GM20000 (cell line): ENCODE measurements at places on chromosomes 12 and 14.
A peak's percentile ranks its signal among the peaks of the same experiment; 100 is the strongest.

- DNase-seq: no peak
These were observed 18.1 kb downstream of the RFC5 start for GRCh38 chr12:118034429-118035189.

GRCh38 chr14:92926180-92926845 is 3.4 kb downstream of the CHGA start:
- no peak for DNase-seq

DNA sequence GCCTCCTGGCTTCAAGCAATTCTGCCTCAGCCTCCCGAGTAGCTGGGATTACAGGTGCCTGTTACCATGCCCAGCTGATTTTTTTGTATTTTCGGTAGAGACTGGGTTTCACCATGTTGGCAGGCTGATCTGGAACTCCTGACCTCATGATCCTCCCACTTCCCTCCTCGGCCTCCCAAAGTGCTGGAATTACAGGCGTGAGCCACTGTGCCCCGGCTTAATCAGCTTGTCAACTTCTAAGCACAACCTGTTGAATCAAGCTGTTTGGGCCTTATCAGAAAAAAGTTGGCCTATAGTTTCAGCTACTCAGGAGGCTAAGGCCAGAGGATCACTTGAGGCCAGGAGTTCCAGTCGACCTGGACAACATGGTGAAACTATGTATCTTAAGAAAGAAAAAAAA is 7.9 kb downstream of the MARK3 start:
- DNase-seq: no peak

- DNase-seq: no peak
These were observed 5.7 kb downstream of the TTC6 start for GRCh38 chr14:37600880-37601741.

DNA sequence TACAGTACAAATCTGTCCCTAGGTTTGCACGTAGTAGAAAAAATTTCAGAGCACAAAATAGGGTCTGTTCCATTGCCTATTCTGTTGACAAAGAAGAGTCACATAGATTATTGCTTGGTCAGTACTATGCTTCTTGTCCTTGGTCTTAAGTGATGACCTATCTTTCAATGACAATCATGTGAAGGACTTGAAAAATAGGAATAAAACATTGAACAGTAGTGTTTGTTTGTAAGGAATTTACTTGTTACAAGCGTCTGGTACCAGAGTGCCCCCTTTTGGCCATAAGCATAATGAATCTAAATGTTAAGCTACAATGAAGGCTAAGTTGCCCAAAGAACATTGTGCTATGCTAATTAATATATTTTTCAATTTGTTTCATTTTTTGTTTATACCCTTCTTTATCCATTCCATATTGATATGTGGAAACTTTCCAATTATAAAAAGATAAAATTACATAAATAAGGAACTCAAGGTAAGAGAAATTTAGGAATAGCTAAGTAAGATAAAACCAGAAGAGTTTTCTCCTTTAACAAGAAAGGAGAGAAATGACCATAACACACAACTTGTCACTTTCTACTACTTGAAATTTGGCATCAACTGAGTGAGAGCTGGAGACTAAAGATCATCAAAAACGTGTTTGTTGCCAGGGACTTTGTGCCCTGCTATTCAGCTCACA is 204.7 kb downstream of the EPS8 start:
- peak; percentile 31 for DNase-seq

DNA sequence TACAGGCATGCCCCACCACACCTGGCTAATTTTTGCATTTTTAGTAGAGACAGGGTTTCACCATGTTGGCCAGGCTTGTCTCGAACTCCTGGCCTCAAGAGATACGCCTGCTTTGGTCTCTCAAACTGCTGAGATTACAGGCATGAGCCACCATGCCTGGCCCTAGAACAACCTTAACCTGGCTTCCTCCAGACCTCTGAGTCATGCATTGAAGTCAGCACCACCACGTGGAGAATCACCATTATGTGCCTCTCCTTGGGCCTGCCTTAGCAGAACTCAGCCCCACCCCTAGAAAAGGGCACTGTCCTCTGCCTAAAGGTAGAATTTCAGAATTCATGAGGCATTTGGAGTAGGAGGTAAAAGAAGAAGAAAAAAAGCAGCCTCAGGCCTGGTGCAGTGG is 49.0 kb downstream of the LIMA1 start:
- DNase-seq: no peak

DNA sequence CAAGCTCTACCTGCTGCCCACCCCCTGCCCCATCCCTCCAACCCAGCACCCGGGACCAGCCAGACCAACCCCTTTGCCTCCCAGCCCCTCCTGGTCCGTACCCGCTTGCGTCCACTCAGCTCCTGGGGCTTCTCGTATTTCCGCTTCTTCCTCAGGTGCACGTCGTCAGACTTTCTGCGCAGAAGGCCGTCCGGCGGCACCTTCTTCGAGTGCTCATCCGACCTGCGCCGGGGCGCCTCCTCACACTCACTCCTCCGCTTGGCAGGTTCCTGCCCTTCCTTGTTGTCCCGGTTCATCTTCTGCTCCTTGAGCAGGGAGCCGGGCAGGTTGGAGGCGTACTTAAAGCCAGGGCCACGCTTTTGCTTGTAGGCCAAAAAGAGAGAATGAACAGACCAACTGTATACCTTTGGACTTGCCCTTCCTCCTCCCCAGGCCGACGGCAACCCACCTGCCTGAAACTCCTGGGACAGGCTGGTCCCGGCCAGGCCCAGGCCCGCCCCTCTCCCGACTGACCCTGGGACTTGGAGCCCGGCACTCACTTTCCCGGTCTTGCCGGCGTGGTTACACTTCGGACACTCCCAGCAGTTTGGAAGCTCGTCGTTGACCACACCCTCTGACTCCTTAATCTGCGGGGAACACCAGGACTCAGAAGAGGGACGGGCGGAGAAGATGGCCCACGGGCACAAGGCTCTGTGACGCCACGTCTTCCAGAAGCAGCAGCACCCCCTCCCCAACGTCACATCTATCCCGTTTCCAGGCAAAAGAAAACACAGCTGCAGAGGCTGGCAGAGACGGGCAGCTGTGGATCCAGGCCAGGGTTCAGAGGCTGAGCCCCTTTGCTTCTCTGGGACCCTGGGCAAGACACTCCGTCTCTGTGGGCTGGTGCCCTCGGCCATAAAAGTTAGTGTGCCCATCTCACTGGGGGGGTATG is 44.3 kb downstream of the RNF34 start:
- no peak for DNase-seq

GRCh38 chr14:95248432-95248831 is 71.3 kb downstream of the CLMN start:
- no peak for DNase-seq

DNA sequence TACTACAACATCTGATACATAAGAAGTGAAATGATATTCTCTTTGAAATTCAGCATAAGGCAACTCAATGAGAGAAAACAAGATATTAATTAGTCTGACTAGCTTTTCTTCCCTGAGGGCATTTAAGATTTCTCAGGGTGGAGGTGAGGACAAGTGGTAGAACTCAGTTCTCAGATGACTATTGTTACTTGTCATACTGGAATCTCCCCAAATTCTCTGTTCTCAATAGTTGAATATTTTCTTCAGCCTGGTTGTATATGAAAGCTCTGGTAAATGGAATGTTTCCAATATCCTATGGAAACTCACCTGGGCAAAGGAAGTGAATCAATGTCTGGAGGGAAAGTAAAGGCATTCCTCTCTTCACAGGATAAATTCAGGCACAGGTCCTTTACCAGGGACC is 18.2 kb upstream of the ITGA5 start:
- DNase-seq: no peak

- no peak for DNase-seq
These were observed 571.9 kb downstream of the VRK1 start for GRCh38 chr14:97368900-97369564.

DNA sequence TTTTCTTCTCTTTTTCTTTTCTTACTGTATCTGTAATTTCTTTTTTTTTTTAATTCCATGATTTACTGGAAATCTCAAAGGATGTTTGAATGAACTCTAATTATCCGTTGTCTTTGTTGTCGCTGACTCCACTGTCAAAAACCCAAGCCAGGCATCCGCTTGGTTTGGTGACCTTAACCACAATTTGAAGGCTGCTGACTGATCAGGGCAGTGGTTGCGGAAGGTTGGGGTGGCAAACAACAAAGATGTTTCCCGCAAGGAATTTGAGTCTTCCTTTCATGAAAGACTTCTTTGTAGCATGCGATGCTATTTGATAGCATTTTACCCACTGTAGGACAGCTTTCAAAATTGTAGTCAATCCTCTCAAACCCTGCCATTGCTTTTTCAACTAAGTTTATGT is 1013.8 kb downstream of the DIO2 start:
- no peak for DNase-seq

- DNase-seq: no peak
These were observed 13.3 kb downstream of the USP44 start for GRCh38 chr12:95538006-95538405.

DNA sequence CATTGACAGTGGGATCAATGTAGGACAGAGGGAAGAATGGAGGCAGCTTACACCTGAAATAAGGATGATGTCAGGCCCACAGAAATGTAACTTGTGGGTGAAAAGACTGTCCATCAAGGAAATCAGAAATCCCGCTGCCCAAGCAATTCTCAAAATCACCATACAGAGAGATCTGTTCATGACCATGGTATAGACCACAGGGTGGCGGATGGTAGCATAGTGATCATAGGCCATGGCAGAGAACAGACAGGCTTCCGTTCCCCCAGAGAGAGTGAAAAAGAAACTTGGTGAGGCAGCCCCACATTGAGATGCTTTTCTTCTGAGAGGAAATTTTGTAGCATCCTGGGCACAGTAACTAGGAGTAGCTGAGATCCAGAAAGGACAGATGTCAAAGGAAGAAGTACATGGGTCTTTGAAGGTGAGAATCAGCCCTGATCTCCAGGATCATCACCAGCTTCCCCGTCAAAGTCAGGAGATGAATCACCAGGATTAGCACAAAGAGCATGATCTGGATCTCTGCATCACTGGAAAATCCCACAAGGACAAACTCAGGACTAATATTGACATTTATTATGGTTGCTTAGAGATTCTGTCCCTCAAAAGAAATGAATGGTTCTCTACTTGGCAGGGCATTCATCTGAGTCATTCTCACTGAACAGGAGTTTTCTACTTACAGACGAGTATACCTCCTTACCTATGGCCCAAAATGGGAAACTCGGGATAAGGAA is 5.5 kb upstream of the ZNF641 start:
- DNase-seq: no peak

GRCh38 chr14:39740454-39740853 is 308.2 kb upstream of the FBXO33 start:
- no peak for DNase-seq

- DNase-seq: no peak
These were observed 93.5 kb upstream of the MED13L start for GRCh38 chr12:116370886-116371580.

GRCh38 chr12:110088936-110089335 is 35.2 kb upstream of the IFT81 start:
- DNase-seq: no peak

GRCh38 chr14:26204366-26204727 is 393.5 kb downstream of the NOVA1 start:
- no peak for DNase-seq

DNA sequence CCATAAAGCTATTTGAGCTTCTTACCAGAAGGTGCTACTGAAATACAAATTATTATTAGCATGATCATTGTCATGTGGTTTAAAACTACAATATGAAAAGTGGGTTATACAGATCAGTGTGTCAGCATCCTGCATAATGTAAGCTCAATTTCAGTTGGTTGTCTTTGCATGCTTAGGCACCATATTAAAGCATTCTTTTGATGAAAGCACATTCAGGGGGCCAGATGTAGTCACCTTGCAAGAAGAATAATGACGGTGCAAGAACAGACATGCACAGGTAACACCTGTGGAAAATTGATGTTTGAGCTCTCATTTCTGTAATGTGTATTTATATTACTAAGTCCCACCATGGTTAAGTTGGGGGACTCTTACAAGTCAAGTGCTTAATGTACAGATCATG is 123.9 kb downstream of the PAX9 start:
- DNase-seq: no peak

DNA sequence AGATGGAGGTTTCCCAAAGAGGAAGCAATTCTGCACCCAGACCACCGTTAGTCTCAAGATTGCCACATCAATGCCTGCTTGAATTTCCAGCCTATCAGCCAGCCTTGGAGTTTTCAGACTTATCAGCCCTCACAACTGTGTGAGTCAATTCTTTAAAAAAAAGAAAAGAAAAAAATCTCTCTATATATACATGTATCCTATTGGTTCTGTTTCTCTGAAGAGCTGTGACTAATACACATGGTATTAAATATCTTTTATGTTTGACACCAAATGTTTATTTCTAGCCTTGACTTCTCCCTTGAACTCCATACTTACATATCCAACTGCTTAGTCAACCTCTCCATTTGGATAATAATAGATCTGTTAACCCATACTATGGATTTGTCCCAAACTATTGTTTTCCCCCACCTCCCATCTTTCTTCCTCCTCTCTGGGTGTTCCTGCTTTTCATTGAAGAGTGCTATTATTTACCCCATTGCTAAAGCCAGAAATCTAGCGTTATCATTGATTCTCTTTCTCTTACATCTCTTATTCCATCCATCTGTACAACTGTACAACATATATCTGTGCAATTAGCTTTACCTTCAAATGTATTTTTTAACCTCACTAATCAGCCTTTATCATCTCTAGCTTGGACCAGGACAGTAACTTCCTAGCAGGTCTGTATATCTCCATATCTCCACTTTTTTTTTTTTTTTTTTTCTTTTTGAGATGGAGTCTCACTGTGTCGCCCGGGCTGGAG is 22.7 kb upstream of the EID3 start:
- no peak for DNase-seq

GRCh38 chr12:90280033-90280432 is 571.4 kb upstream of the ATP2B1 start:
- no peak for DNase-seq

- no peak for DNase-seq
These were observed 659 bp downstream of the PSMD9 start for GRCh38 chr12:121889274-121889624.

DNA sequence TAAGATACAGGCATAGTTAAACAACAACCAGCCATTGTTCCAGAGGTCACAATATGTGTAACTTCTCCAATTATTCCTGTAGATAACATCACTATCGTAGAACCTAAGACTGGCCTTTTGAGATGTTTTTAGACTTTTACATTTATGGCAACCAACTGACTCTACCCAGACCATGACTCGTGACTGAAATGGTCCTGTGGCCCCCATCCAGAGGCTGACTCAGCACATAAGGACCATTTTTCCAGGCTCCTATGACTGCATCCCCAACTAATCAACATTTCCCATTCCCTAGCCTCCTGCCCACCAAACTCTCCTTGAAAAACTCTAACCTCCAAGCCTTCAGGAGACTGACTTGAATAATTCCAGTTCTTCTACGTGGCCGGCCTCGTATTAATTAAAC is 52.6 kb upstream of the NID2 start:
- no peak for DNase-seq

DNA sequence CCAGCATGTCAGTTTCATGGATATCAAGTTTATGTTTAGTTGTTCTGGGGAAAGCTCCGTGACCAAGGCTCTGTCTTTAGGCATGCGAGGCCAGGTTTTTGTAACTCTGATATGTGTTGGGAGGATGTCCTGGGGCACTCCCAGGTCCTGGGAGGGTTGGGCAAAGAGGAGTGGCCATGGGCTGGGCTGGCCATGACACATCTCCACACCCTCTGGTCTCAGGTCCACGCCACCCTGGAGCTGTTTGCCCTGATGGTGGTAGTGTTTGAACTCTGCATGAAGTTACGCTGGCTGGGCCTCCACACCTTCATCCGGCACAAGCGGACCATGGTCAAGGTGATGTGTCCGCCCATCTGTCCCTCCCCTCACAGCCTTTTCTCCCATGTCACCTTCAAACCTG is 46.4 kb downstream of the TPCN1 start:
- DNase-seq: no peak

- DNase-seq: no peak
These were observed 15.8 kb upstream of the STAB2 start for GRCh38 chr12:103571286-103571685.
